ENCODE measurements at places on chromosomes 6 and 20.

DNA sequence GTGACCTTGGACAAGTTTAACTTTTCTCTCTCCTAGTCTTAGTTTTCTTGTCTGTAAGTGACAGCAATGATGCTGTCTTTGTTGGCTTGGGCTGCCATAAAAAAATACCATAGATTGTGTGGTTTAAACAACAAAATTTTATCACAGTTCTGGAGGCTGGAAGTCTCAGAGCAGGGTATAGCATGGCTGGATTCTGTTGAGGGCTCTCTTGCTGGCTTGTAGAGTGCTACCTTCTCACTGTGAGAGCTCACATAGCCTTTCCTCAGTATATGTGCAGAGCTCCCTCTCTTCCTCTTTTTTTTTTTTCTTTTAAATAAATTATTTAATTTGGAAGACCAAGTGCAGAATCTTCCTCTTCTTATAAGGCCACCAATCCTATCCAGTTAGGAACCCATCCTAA is 26.3 kb downstream of the HFE start:
- DNase-seq: no peak

- no peak for DNase-seq
These were observed 306.2 kb downstream of the SYNE1 start for GRCh38 chr6:152330961-152331360.

- DNase-seq: no peak
These were observed 143.7 kb downstream of the MOXD1 start for GRCh38 chr6:132257561-132257960.

- no peak for DNase-seq
These were observed 12.1 kb downstream of the PRPH2 start for GRCh38 chr6:42710316-42710715.

- DNase-seq: no peak
These were observed 61.3 kb upstream of the FERMT1 start for GRCh38 chr20:6184086-6184485.
